ENCODE measurements at places on chromosomes 13 and 19.
A peak's percentile ranks its signal among the peaks of the same experiment; 100 is the strongest.

GRCh38 chr19:31531326-31531725, 182.1 kb upstream of the TSHZ3 start:
- no peak for DNase-seq

GRCh38 chr19:12564016-12564664, 12.9 kb upstream of the ZNF564 start:
- peak; percentile 85 for DNase-seq

GRCh38 chr13:35498231-35498630, 21.7 kb upstream of the MAB21L1 start:
- DNase-seq: no peak

DNA sequence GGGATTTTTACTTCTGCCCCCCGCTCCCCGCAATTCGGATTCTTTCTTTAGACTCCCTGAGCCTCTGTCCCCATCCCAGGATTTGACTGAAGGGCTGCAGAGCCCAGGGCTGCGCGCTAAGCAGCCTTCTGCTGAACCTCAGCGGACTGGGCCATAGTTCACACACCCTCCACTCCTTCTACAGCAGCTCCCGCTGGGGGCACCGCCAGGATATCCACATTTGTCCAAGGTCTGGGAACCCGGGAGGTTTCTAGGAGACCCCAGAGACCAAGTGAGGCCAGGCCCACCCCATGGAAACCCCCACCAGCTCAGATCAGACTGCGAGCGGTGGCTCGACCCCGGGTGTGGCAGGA, 463.3 kb downstream of the ITGBL1 start:
- DNase-seq: no peak

DNA sequence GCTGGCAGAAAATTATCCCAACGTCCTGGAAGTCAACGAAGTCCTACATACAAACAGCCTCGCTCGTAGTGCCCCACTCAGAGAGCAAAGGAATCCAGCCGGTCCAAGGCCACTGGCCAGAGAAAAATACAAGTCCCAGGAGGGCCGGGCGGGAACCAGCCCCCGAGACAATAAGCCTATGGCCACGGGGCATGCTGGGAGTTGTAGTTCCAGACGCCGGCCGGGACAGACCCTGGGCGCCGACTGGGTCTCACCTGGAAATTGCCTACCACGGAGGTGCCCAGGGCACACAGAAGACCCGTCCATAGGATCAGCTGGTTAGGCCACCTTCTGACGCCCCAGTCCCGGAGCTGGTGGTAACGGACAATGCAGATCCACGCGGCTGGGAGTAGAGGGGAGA, 5.4 kb downstream of the TMEM150B start:
- no peak for DNase-seq

GRCh38 chr13:72570019-72570418, 157.4 kb downstream of the MZT1 start:
- no peak for DNase-seq

DNA sequence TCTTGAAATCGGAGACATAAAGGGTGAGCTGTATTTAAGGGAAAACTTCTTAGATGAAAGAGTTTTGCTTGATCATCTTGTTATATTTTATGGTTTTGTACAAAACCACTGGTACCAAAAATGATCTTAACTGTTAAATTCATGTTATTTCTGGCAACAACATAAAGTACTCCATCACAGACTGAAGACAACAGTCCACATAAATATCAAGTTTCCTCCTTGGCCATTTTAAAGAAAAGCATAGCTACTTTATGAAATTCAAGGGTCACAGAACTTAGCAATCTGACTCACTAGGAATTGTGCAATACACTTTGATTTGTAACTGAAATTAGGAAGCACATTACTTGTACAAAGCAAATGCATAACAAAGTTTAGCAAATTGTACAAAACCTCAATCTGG, 66.3 kb downstream of the TBC1D4 start:
- no peak for DNase-seq

DNA sequence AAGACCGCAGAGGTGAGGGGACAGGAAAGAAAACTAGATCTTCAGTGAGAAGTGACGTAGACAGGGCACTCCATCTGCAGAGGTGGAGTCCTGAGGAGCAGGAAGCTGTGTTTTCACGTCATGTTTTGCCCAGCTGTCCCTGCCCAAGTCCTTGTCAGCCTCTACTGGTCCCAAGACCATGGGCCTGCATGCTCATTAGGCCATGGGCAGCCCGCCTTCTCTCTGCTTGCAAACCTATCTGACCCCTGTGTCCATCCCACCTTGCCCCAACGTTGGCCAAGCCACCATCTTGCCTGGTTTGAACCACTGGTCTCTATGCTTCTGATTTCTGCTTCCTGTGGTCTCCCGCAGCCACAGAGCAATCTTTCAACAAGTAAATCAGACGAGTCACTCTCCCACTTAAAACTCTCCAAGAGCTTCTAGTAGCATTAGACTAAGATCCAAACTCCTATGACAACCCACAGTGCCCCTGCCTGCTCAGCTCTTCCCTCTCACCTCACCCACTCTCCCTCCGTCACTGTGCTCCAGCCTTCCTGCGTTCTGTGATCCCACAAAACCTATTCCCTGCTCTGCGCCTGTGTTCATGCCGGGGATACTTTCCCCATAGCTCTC, 18.6 kb upstream of the CCNE1 start:
- no peak for DNase-seq

DNA sequence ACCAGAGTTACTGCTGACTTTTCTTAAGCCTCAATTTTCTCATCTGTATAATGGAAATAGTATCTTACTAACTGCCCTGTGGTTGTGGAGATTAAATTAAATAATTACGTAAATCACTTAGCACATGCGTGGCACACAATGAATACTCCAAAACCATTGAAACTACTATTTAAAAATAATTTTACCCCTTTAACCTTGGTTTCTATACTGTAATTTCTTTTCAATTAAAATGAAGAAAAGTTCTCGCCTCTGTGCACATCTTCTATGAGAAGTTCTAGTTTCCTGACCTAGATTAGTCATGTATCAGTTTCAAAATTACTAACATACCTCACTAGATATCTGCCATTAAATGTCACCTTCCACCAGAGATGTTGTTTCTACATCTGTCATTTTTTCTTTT, 5.7 kb downstream of the SLITRK1 start:
- no peak for DNase-seq

DNA sequence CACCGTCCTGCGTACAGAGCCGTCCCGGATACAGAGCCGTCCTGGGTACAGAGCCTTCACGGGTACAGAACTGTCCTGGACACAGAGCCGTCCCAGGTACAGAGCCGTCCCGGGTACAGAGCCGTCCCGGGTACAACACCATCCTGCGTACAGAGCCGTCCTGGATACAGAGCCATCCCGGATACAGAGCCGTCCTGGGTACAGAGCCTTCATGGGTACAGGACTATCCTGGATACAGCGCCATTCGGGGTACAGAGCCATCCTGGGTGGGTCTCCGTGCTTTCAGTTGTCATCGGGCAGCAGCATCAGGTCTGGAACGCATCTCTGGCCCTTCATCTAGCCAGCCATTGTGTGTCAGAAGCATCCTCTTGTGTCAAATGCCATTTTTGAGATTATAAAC, 222.3 kb upstream of the SOX1 start:
- DNase-seq: no peak

- no peak for DNase-seq
Observed at GRCh38 chr13:55992145-55992544, 1148.6 kb upstream of the PRR20A start.

DNA sequence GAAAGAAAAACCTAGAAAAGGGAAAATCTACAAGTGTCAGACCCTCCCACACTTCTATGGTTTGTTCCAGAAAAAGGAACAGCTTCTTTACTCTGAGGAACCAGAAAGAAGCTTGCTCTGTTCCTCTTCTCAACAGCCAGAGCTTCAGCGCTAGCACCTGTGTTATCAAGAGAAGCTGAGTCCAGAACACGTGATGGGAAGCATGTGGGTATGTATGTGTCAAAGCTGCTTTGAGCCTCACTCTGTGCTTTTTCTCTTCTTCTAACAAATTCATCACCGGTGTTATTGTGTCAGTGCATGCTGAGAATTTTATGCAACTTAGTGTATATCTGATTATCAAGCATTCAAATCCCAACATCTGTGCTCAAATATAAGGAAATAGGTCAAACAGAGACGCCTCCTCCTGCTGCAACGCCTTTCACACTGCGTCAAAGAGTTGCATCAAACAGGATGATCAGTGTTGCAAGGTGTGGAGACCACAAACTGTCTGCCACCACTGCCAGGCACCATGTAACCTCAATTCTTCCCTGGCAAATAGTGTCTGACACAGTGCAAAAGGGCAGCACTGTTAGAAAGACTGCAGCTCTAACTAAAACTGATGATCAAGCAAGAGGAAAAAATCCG, 83.9 kb downstream of the LRRC63 start:
- DNase-seq: peak; percentile 72

DNA sequence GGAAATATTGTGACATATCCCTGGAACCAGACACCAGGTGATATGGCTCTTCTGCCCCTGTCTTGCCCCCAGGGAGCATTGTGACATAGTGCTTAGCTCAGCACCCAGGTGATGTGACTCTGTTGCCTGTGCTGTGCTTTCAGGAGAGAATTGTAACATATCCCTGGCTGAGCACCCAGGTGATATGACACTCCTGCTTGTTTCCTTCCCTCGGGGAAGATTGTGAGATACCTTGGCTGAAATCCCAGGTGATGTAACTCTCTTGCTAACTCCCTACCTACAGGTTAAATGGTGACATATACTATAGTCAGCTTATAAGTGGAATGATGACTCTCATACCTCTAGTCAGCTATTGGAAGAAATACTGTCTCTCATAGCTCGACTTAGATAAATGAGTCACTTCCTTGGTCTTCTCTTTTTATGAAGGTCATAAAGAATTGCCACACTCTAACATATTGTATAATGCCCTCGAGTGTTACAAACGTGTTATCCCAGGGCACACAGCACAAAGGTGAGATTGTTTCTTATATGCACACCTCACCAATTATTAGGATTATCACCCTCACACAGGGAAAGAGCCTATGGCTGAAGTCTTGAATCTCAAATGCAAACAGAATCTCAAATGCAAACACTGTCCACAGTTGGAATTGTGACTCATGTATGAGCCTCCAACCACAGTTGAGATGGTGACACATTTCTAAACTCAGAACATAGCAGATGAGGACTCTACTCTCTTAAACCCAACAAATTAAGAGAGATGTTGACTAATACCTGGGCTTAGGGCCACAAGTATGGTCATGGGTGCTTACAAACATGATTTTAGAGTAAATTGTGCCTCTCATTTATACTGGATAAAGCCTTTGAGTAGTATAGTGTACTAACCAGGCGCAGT, 32.7 kb upstream of the ZNF254 start:
- DNase-seq: no peak

DNA sequence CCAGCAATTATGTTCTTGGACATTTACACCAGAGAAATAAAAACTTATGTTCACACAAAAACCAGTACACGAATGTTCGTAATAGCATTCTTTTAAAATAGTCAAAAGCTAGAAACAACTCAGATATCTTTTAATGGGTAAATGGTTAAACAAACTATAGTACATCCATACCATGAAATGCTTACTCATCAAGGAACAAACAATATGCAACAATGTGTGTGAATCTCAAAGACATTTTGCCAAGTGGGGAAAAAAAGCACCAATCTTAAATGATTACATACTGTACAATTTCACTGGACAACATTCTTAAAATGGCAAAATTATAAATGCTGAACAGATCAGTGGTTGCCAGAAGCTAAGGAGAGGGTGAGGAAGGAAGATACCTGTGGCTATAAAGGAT, 36.6 kb downstream of the MYCBP2 start:
- DNase-seq: no peak

DNA sequence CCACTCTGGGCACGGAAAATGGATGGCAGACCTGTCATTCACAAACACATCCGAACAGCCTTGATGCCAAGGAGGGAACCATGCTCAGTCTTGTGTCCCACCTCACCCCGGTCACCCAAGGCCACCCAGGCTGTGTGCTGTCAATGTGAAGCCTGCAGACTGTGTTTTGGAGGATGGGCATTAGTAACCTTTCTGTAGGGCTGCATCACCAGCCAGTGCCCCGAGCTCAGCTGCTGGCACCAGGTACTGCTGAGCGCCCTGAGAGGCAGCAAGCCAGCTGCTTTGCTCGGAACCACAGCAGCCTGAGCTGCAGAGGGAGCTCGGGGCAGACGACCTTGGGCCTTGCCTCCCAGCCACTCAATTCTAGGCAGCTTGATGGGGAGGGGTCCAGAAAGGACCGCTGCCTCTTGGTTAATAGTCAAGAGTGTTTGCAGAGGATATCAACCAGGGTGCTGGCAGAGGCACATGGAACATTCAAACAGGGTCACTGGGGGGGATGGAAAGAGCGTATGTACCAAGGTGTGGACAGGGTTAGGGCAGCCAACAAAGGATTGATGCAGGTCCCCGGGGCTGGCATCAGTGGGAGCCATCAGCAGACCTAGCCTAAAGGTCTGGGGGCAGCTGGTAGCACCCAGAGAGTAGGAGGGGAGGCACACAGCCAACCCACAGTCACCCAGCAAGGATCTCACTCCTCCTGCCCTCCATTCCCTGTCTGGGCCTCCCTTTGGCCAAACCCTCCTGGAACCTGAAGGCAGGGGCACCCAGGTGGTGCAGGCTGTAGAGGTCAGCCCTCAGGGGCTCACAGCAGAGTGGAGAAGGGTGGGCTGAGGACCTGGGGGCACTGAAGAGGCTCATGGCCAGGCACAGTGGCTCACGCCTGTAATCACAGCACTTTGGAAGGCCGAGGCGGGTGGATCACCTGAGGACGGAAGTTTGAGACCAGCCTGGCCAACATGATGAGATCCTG, 8.1 kb downstream of the VSTM2B start:
- no peak for DNase-seq

GRCh38 chr19:52492201-52492993, 35.1 kb upstream of the ZNF808 start:
- peak; percentile 5 for DNase-seq

GRCh38 chr13:73825143-73825542, 309.1 kb downstream of the KLF12 start:
- no peak for DNase-seq

GRCh38 chr13:59374691-59375090, 789.0 kb downstream of the DIAPH3 start:
- no peak for DNase-seq

GRCh38 chr19:2970201-2970835, 7.0 kb upstream of the TLE6 start:
- no peak for DNase-seq

- no peak for DNase-seq
Observed at GRCh38 chr13:24491845-24492244, 20.7 kb downstream of the PARP4 start.

DNA sequence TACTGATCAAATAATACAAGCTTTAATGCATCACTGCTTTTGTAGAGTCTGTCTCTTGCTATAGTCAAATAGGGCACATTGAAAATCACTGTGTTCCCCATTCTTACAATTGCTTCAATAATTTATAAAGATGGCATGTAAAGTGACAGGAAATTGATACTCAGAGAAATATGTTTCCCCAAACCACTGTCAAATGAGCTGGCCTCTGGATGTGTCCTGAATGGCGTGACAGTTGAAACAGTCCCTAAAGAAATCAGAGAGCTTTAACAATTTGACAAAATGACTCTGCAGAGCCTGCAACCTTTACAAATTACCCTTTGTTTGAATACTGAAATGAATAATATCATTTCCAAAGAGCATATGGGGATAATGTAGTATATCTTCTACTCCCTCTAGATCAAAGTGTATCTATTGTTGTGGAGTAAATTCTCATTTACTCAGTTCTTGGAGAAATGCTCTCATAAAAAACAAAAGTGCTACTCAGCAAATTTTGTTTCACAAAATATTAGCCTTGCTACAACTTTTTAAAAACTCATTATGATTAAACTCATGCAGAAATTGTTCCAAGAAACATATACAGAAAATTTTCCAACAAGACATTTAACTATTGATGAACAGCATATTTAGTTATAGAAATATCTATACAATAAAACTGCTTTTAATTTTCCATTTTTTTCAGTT, 763.2 kb upstream of the SPRY2 start:
- DNase-seq: no peak

- DNase-seq: peak; percentile 76
Observed at GRCh38 chr13:111177081-111177711, 62.1 kb downstream of the ARHGEF7 start.
